ENCODE measurements at places on chromosomes 2 and 18.

- DNase-seq, result no peak
Measured at GRCh38 chr2:191226196-191226595, 19.0 kb upstream of the MYO1B start.

- no peak for DNase-seq
Measured at GRCh38 chr2:220064111-220065030, 436.9 kb downstream of the SLC4A3 start.

- no peak for DNase-seq
Measured at GRCh38 chr2:169585673-169586072, 1.5 kb downstream of the PPIG start.

DNA sequence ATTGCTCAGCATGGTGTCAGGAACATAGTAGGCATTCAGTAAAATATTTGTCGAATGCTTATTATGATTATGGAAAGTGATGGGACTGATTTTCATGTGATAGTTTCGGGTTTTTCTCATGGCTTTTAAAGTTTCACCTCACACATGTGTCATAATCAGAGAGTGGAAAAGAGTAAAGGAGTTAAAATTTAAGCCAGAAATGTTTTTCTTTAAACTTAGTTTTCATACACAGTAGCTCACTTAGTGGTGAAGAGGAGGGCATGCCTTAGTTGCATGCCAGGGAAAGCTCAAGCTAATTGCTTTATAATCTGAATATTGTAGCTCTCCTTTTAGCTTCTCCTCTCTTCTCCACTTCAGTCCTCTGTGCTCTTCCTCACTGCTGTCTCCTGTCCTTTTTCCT lies 38.0 kb downstream of the EHBP1 start:
- DNase-seq, result no peak

DNA sequence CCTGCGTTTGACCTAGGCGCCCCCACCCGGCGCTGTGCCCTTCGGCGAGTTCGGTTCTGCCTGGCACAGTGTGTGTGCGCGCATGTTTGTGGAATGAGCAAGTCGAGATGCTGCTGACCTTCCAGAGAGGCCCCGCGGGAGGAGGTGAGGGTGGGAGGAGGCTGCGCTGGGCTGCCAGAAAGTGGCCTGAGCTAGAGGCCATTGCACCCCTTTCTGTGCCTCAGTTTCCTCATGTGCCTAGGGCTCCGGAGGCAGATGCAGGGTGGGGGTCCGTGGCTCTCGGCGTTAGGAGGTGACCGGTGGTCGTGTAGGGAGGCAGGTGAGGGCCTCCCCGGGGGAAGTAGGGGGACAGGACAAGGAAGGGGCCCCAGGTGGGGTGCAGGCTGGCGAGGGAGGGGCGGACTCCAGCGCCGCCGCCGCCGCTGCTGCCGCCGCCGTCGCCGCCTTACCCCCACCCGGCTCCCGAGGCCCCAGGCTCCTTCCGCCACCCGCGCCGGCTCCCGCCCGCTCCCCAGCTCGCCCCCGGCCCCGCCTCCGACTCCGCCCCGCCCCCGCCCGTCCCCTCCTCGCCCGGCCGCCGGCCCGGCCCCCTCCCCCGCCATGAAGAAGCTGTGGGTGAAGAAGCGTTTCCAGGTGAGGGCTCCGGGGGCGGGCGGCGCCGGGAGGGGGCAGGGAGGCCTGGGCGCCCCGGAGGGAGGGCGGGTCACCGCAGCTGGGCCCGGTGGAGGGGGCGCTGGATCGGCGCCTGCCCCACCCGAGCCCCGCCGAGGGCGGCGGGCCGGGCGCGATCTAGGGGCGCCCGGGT lies 7.0 kb downstream of the SPEG start:
- no peak for DNase-seq

- DNase-seq, result no peak
Measured at GRCh38 chr2:132581991-132582738, 87.8 kb downstream of the LYPD1 start.

- no peak for DNase-seq
Measured at GRCh38 chr18:52353589-52353988, 13.6 kb downstream of the DCC start.

DNA sequence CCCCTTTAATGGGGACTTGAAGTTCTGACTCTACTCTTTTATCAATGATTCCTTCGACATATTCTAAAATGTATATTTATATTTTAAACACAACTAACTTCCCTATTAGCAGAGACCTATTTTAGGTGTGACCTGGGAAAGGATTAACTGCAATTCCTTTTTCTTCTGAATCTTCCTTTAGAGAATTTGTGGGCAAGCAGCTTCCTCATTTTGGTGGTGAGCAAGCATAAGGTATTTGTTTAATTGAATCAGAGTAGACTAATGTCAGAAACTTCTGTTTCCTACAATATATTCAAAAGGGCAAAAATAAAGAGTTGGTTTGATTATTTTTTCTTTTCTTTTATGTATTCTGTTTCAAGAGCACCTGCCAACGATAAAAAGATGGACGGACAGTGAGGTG lies 237.0 kb downstream of the IKZF2 start:
- no peak for DNase-seq

GRCh38 chr2:177143444-177143843 lies 69.2 kb upstream of the HNRNPA3 start:
- no peak for DNase-seq

DNA sequence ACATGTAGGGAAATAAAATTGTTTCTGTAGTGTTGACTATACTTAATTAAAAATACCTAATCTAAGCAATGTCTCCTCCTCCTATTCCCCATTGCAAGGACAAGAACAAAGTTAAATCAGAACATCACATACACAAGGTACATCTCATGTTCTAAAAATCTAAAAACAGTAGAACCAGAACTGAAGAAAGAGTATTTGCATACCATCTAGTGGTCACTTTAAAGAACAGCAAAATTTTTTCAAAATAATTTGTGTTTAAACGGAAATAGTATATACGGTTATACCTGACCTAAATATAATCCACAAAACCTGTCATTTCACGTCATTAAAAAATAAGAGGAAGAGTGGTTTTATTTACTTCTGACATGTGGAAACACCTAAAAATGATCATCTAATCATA lies 294.3 kb upstream of the KCNH7 start:
- DNase-seq, result no peak

DNA sequence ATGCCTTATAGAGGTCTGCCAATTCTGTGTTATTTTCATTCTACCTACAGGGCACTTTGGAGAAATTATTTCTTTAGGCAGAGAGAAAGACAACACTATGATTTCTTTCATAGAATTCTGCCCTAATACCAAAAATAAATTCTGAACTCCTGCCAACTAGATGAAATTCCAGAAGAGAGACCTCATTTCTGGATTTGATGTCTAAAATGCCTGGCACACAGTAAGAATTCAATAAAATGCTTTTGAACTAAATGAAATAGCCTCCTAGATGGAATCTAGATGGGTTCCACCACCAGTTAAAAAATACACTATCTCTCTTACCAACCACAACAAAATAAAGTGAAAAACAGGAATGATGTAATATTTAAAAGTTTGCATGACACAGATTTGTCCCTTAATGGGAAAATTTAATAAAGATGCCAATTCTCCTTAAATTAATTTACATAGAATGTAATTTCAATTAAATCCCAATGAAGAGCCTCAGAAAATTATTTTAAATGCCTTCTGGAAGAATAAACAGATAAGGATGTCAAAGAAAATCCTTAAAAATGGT lies 75.0 kb downstream of the OSBPL1A start:
- no peak for DNase-seq

DNA sequence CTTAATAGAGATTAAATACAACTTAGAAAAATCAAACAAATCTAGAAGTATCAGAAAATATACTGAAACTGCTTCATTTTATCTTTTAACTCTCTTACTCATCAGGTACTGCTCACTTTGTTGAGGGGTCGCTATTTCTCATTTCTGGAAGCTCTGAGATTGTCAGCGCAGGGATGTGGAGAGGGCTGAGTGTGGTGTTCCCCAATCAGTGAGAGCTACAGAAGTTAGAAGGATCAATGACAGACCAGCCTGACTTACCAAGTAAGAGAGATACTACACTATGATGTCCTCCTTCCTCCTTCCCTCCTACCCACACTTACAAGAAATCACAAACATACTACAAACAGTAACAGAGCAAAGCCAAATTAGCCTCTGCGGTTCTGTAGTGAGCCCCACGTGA lies 8.1 kb downstream of the GCFC2 start:
- no peak for DNase-seq

GRCh38 chr2:38409156-38410102 lies 32.4 kb upstream of the ATL2 start:
- DNase-seq, result no peak

DNA sequence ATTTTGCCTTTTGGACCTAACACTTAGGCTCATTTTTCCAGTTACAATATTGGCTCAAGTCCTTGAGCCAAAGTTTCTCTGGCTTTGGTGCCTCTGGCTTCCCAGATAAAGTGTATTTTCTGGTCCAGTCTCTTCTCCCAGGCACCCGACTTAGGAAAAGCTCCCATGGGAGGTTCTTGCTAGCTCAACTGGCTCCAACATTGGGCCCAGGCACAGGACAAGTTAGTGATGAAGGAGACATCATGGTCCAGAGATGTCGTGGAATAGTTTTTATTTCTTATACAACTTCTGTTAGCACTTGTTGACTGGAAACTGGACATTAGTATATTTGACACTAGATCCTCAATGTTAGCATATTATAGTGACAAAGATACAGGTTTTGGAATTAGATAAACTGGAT lies 8.2 kb upstream of the ZEB2 start:
- no peak for DNase-seq

DNA sequence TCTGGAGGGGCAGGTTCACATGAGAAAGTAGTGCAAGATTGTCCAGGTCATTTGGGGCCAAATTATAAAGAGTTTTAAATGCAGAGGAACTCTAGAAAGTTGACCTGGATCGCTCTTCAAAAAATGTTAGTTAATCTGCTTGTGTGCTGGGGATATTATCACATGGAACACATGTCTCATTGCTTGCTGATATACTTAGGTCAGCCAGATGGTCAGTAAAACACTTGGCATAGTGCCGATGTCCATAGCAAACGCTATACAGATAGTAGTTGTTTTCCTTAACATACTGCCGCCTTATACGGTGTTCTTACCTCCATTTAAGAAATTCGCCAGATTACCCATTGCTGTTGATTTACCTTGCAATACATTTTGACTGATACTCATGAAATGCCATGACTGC lies 103.4 kb upstream of the CWC22 start:
- no peak for DNase-seq

GRCh38 chr2:114128263-114128662 lies 238.4 kb downstream of the ACTR3 start:
- no peak for DNase-seq

DNA sequence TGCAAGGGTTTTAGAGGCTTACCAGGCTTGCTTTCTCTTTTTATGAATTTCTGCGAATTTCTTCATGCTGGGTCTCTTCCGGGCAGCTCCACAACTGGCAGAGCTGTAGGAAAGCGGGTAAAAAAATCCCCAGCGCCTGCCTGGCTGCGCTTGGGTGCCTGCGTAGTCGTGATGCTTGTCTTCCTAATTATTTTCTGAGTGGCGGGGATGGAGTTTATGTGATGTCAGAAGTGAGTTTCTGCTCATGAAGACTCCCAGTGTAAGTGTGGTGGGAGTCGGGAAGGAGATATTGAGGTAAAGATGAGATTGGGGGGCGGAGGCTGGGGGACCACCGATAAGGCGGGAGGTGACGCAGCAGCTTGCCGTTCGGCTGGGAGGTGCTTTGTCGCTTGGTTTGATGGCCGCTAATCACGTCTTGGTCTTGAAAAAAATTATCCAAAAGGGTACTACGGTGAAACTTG lies 229.8 kb downstream of the LDLRAD4 start:
- DNase-seq, result no peak

- DNase-seq, result no peak
Measured at GRCh38 chr18:27942706-27943105, 234.2 kb downstream of the CDH2 start.

DNA sequence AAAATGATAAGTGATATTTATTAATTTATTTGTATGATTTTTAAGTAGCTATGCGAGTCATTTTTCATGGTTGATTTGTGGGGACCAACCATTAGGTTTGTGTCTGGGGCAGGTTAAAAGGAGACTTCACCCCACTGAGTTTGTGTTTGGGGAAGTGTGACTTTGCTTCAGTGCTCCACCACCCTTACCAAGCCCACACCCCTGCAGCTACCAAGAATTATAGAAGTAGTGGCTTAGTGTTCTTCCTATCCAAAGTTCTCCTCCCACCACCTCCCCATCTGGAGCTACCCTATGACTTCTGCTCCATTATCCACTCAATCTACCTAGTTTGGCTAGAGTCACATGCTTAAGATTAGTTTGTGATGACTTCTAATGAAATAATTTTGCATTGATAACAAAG lies 182.1 kb upstream of the ZEB2 start:
- DNase-seq, result no peak

DNA sequence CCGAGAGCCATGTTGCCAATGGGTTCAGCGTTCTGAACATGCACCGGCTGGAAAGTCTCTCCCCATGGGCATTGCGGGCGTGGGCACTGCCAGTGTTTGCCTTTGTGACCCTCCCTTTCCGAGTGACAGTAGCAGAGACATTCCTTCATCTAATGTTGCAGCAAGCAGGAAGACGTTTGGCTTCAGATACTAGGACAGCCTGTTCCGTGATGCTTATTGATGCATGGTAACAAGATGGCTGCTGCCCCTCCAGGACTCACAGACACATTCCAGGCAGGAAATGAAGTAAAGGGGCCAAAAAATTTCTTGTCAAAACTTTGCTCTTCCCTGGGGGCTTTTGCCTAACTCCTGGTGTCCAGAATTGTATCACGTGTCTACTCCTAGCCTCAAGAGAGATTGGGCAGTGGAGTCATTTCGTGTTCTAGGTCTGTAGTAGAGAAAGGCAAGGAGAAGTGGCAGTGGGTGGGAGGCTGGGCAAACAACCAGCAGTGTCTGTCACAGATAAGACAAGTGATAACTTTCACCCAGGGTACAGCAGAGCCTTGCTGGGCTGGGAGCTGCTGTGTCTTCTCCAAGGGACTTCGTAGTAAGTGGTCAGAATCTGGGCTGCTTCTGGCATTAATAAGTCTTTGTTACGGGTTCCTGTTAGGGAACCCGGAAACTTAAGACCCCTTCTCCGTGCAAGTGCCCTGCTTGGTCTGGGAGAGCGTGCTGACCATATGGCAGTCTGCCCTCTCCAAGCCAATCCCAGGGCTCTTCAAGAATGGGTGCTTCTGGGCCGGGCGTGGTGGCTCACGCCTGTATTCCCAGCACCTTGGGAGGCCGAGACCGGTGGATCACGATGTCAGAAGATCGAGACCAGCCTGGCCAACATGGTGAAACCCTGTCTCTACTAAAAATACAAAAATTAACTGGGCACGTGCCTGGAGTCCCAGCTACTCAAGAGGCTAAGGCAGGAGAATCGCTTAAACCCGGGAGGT lies 93.5 kb downstream of the TFCP2L1 start:
- no peak for DNase-seq

DNA sequence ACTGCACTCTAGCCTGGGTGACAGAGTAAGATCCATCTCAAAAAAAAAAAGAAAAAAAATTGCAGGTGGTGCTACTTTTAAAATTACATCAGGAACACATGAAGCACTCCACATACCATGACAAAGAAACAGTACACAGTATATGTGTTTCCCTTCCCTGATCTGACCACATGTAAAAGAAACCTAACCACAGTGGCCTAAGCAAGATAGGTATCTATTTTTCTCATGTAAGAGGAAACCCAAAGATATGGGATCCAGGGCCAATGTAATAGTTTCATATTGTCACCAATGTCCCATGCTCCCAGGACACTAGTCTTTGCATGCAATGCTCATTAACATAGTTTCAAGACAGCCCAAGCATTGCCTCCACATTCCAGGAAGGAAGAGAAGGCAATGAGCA lies 99.9 kb downstream of the DYM start:
- DNase-seq, result no peak

Data from NK-92 treated with Interleukin-12 subunit alpha and Interleukin-12 subunit beta, amount 100 ng/mL, for 24 hours (cell line).